ENCODE measurements at places on chromosomes 12 and 14. TPM values are rescaled to one million over a fixed set of nuclear protein-coding genes. Genes with fewer than 3 reads are reported as not detected.
A peak's percentile ranks its signal among the peaks of the same experiment; 100 is the strongest.

DNA sequence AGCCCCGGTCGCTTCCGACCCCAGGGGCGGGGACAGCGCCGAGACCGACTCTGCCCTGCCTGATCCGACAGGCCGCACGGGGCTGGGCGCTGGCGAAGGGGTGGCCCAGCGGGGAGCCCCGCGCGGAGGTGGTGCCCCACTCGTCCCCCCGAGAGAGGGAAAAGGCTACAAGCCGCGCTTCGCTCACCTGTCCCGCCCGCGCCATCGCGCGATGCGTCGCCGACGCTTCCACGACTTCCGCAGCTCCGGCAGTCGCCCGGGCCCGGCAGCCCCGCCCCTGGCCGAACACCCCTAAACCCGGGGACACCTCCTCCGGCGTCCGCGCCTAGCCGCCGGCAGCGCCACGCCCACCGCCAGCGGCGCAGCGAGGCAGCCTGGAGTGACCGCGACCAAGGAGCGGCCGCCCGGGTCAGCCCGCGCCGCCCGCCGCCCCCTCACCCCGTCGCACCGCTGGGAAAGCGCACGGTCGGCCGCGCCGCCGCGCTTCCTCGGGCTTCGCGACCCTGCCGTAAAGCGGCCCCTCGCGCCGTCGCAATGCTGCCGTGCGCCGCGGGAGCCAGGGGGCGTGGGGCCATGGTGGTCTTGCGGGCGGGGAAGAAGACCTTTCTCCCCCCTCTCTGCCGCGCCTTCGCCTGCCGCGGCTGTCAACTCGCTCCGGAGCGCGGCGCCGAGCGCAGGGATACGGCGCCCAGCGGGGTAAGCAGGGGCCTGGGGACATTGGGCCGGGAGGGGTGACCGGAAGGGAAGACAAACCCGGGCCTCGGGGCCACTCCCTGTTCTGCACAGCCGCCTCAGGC is at the start of the genes BAG5 and COA8:
TSS of gene BAG5 (minus strand) at position 229 of the 797 bp plus-strand sequence. CDS start 1,493 bp downstream, outside the sequence.
TSS of gene COA8 (plus strand) at position 532 of the 797 bp plus-strand sequence. CDS start at position 574, 42 bp downstream.
- peak; percentile 95 for DNase-seq

- peak; percentile 81 for DNase-seq
Observed at GRCh38 chr12:89351489-89352241, 636 bp downstream of the DUSP6 start.

DNA sequence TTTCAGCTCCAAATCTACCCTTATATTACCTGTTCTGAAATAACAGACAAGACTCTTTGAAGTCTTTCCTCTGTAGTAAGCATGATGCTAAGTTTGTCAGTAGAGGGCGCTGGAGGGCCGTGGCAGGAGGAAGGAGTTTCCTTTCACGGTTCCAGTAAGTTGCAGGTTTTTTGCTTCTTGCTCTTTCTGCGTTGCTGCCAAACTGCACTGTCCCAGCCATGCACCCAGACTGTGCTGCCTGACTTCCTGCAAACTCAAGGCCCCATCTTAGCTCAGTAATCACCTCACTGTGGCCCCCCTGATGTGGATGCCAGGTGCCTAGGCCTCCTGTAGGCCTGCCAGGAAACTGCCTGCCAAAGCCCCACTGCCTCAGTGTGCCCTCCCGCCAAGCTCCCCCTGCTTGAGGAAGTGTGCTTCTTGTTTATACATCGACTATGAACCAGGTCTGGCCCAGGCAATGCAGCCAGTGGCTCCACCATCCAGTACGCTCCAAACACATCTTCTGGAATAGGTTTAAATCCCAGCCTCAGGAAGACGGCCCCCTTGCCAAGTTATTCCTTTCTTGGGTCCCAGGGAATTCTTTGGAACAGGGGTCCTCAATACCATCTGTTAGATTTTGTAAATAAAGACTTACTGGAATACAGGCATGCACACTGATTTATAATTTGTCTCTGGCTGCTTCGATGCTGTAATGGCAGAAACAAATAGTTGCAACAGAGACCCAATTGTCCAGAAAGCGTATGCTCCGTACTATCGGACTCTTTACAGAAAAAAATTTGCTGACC is 193.7 kb upstream of the LRIG3 start:
- DNase-seq = peak; percentile 86

DNA sequence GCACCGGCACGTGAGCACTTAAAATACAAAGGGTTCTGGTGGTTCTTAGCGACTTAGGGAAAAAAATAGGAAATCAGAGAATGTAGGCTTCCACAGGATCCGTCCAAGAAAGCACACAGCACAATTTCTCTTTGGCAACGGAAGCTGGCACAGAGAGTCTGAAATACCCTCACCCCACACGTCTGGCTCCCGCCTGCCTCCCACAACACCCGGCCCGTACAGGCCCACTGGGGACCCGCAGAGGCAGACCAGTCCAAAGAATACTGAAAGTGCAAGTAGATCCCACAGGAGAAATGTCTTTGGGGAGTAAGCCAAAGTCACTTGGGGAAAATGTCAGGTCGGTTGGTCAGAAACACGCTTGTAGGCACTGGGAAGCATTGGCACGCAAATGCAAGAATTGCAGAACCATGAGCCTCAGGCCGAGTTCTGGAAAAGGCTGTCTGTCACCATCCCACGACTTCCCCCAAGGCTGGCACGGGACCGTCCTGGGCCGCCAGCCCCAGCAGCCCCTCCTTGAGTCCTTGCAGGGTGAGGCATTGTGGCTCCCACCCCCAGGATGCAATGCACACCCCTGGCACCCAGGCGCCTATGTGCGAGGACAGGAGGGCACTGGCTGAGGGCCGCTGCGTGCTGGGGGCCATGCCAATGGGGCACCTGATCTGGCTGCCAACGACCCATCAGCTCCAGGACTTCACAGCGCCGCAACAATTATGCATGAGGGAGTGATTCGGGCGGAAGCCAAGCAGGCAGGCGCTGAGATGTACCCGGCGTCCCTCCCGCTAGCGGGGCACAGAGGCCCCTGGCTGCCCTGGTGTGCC is 29.7 kb downstream of the CHGA start:
- DNase-seq = peak; percentile 76

GRCh38 chr12:27619308-27619707 is 76.9 kb upstream of the REP15 start:
- no peak for DNase-seq

DNA sequence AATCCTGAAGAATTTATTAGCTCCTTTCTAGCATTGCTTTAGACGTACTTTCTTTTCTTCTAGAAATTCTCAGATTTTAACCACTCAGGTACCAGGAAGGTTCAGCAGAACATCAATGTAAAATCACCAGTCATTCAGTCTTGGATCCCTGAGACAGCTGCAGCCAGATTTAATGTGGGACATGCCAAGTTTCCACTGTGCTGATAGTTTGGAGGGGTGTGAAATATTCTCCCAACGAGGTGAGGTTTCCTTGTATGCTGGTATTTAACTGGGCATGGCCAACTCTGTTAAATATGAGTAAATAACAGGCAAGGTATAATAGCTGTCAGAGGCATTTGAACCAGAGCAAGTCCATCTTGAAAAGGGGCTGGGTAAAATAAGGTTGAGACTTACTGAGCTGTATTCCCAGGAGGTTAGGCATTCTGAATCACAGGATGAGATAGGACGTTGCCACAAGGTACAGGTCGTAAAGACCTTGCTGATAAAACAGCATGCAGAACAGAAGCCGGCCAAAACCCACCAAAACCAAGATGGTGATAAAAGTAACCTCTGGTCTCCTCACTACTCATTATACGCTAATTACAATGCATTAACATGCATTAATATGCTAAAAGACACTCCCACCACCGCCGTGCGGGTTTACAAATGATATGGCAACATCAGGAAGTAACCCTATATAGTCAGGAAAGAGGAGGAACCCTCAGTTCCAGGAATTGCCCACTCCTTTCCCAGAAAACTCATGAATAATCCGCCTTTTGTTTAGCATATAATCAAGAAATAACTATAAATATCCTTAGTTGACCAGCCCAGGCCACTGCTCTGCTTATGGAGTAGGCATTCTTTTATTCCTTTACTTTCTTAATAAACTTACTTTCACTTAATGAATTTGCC is 75.2 kb upstream of the RASSF8 start:
- no peak for DNase-seq

EIF2S3B gene
- 0.70 TPM for polyA plus RNA-seq

KRT74 gene
- 0.14 TPM for polyA plus RNA-seq

RCOR1 gene
- 4.4 TPM for polyA plus RNA-seq

LTB4R2 gene
- polyA plus RNA-seq = 0.66 TPM

HOXC13 gene
- not detected for polyA plus RNA-seq

IGF1 gene
- 6.5 TPM for polyA plus RNA-seq

TTC7B gene
- polyA plus RNA-seq = 38.1 TPM

OVCH1 gene
- polyA plus RNA-seq = 0.07 TPM

BCL2L14 gene
- polyA plus RNA-seq = not detected

SELPLG gene
- polyA plus RNA-seq = 1.9 TPM
